ENCODE measurements at places on chromosomes 4 and X.
A peak's percentile ranks its signal among the peaks of the same experiment; 100 is the strongest.

DNA sequence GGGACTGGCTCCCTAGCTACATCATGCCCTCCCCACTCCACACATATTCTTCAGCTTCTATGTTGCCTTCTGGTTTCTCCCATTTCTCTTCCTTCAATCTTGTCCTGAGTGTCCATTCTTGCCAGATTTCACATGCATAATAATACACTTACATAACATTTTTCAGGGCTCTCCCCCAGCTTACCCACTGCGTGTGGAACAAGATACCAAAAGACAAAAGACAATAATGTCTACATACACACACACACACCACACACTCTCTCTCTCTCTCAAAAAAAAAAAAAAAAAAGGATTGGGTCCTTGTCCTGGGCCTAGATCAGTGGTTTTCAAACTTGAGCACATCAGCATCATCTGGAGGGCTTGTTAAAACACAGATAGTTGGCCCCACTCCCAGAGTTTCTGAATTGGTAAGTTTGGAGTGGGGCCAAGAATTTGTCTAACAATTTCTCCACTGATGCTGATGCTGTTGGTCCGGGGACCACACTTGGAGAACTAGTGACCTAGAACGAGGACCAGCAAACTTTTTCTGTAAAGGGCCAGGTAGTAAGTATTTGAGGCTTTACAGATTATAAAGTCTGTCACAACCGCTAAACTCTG, 6.5 kb upstream of the SMARCA1 start:
- no peak for DNase-seq

GRCh38 chrX:23726191-23726590, 16.9 kb downstream of the ACOT9 start:
- peak; percentile 20 for DNase-seq

GRCh38 chrX:149495573-149496071, 9.5 kb downstream of the IDS start:
- DNase-seq = no peak

DNA sequence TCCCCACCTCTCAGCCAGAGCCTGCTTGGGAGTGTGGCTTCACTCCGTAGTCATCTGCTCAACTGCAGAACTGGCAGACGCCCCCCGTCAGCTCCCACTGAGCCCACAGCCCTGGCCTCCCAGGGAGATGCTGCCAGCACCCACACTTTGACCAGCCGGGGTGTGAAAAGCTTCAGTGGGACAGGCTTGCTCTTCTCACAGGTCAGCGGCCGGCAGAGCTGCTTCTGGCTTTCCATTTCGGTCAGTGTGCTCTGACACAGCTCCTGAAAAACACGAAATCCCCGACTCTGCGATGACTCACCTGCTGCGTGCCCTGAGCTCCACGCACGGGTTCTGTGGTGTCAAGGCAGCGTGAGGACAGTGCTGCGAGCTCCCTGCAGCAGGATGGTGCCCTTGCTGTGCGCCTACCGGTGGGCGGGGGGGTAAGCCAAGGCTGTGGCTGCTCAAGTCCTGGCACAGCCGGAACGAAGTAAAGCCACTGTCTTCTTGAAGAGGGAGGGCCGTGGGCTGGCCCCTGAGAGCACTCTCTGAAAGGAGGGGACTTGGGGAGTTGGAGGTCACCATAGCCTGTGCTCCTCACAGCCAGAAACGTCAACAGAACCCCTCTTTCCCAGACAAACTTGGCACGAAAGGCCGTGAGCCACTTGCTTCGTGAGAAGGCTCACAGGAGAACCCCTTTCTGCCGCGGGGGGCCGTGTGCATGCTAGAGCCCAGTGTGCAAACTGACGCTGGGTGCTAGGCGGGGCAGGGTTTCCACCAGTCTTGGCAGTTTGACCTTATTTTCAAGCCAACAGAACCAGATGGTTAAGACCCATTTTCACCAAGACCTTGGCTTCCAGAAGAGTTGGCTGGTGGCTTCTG, 23.6 kb downstream of the NOP14 start:
- DNase-seq = no peak

GRCh38 chrX:51420610-51421009, 75.8 kb downstream of the NUDT11 start:
- peak; percentile 35 for DNase-seq

DNA sequence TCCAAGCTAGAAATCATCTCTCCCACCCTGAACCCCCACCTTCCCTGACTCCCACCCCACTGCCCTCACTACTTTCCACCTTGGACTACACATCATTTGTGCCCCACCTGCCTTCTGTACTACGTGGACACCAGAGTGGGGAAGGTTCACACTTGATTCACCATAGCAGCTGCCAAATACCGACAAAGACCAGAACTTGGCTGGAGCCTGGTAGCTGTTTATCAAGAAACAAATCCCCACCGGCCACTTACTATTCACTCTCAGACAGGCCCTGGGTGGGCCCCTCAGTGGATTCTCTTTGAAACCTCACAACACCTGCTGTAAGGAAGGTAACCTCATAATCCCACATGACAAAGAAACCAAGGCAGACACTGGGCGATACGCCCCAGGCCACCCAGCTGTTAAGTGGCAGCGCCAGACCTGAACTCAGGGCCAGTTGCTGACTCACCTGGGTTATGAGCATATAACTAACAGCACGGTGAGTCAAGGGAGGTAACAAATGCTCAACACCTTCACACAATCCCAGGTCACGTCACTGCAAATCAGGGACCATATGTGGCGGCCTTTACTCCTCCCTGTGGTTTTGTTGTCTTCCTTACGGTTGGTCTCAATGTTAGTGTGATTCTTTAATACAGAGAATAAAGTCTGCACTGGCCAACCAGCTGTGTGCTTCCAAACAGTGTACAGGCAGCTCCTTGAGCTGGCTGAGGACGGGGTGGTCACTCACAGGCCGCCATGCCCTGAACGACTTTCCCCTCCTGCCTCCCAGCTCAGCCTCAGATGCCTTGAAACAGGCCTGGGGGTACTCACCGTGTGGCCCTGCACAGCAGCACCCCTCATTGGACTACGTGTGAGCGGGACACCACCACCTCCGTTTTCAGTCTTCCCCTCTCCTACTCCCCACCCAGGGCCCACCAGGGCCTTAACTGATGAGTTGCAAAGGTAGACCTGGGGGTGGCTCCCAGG, 7.5 kb downstream of the WDR1 start:
- DNase-seq = no peak

GRCh38 chr4:48299560-48299959, 29.9 kb upstream of the TEC start:
- no peak for DNase-seq

DNA sequence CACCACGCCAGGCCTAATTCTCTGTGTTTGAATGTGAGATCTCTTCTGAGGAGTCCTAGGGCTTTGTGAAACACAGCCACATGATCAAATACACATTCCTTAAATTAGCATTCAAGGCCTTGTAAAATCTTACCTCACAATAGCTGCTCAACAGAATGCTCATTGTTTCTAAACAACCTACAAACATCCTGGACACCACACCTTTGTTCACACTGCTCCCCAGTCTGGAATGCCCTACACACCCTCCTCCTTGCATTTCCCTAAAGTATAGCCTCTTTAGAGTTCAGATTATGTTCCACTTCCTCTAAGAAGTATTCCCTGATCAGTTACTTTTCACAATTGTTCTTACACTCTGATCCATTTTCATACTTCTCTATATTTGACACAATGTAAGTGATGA, 110.6 kb downstream of the AGTR2 start:
- no peak for DNase-seq

- DNase-seq = no peak
Measured at GRCh38 chr4:130563185-130563888, 1467.4 kb downstream of the C4orf33 start.

- DNase-seq = no peak
Measured at GRCh38 chr4:185346975-185347601, 48.6 kb downstream of the LRP2BP start.

DNA sequence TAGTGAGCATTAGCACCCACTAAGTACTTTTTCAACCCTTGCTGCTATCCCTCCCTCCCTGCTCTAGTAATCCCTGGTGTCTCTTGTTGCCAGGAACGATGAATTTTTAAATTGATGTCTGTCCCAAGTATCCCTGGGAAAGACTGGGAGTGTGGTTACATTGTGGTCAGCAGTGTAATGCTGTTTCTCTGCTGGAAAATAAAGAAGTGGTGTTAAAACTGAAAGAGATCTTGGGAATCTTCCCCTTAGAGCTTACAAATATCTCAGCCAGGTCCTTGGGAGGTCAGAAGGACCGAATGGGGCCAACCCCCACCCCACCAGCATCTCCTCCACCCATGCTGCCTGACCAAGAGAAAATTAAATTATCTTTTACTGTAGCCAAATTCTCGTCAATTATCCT, 174.5 kb upstream of the MXRA5 start:
- no peak for DNase-seq

Measured in suppressor macrophage treated with lipopolysaccharide for 4 hours (primary cell).